Nephron progenitor cell (in vitro differentiated cells): ENCODE measurements at places on chromosomes 1 and 21.

GRCh38 chr1:221795380-221795779 lies 53.5 kb upstream of the DUSP10 start:
- no peak for DNase-seq

GRCh38 chr1:63824451-63824850 lies 50.6 kb downstream of the ROR1 start:
- DNase-seq = no peak

DNA sequence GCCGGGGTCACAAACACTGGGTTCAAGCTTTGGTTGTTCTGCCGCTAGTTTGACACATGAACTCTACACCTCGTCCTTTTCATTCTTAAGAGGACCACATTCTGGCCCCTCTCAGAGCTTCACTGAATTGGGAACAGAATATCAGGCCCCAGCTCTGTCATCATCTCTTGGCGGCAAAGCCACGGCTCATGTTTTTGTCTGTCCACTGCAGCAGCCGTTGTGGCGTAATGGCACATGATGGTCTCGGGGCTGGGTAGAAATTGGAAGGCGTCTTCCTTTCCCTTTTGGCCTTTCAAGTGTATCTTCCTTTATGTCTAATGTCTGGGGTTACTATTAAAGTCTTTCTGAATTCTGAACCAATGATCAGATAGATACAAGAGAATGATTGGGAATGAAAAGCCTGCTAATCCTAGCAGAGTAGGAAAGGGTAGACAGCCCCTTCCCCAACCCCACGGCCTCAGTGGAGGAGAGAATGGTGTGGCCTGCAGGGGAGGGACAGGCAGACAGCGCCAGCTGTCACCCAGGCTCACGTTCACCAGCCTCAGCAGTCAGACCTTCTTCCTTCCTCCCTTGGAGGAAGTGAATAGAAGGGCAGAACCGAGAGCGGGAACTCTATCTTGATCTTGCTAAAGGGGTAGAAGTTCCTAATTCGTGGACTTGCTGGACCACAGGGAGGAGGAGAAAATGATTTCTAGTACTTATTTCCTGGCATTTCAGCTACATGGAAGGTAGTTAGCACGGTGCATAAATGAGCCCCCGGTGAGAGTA lies 498.1 kb downstream of the KIF26B start:
- no peak for DNase-seq

- no peak for DNase-seq
Observed at GRCh38 chr21:26003404-26003803, 167.2 kb downstream of the APP start.

- DNase-seq = no peak
Observed at GRCh38 chr21:35932232-35932911, 128.0 kb downstream of the SETD4 start.

DNA sequence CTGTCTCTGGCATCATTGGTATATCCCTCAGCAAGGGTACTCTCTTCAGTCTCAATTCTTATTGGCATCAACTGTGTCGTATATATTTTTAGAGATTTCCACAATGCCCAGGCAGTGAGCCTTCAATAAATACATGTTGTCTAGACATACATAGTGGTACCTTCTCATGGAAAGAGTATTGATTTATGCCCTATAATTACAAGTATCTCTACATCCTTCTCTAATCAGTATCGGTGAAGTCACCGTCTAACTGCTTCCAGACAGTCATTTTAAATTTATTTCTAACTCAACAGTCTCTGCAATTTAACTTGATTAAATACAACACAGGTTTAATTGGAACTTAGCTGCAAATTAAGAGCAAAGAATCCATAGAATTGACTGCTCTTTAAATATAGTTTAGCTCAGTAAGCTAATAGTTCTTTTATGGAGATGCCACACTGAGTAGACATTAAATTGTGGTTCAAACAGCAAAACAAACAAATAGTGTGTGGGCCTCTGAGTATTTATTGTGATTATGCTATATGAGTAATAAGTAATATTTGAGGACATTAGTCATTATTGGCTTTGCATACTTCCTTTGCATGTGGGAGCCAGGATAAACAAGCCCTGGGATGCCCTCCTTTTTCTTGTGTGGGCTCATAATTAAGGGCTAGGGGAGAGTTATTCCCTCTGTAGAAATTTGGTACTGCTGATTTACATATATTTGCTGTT lies 126.9 kb upstream of the DUSP10 start:
- no peak for DNase-seq

DNA sequence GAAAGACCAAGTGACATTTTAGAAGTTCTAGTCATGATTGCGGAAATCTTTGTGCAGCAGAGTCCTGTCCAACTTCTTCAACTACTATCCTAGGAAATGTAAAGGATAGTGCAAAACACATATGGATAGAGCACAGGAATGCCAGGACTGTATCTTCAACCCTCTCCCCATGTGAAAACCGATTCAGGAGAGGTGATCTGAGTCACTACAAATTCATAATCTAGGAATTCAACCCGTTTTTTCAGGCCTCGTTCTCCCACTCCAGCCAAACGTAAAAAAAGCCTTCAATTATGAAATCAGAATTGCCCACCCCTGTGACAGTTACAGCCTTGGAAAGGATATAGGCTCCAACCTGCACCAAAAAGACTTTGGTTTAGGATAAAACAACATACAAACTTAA lies 52.9 kb upstream of the RGS1 start:
- no peak for DNase-seq

GRCh38 chr1:77126307-77126706 lies 92.9 kb downstream of the PIGK start:
- DNase-seq = peak; percentile 14

- no peak for DNase-seq
Observed at GRCh38 chr1:43853161-43853921, 80.3 kb upstream of the ARTN start.

GRCh38 chr1:42825036-42825851 lies 8.0 kb upstream of the SVBP start:
- DNase-seq = no peak

DNA sequence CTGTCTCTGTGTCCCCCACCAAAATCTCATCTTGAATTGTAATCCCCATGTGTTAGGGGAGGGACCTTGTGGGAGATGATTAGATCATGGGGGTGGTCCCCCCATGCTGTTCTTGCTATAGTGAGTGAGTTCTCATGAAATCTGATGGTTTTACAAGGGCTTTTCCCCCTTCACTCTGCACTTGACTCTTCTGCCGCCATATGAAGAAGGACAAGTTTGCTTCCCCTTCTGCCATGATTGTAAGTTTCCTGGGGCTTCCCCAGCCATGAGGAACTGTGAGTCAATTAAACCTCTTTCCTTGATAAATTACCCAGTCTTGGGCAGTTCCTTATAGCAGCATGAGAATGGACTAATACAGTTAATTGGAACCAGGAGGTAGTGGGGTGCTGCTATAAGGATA lies 137.1 kb upstream of the RAB4A start:
- no peak for DNase-seq

DNA sequence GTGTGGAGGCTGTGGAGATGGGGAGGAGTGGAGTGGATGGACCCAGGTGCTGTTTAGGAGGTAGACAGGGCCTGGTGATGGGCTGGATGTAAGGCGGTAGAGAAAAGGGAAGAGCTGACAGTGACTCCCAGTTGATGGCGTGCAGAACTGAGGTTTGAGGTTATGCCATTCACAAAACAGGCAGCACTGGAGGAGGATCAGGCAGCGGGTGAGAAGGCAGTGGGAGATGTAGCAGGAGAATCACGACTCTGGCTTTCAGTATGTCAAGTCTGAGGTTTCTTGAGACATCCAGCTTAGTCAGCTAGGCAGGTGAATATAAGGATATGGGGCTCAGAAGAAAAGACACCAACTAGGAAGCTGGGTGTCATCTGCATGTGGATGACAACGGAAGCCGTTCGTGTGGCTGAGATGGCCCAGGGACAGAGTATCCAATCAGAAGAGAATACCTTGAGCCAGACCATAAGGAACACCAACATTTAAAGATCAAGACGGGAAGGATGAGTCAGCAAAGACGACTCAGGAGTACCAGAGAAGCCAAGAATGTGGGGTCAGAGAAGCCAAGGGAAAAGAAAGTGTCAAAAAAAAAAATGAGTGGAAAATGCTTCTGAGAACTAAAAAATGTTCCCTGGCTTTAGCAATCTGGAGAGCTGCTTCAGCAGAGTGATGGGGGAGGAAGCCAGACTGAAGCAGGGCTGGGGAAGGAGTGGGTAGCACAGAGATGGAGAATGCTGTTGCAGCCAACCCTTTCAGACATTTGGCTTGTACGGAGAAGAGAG lies 15.2 kb downstream of the LRRN2 start:
- no peak for DNase-seq

- DNase-seq = no peak
Observed at GRCh38 chr1:226558036-226558650, 9.6 kb downstream of the STUM start.

DNA sequence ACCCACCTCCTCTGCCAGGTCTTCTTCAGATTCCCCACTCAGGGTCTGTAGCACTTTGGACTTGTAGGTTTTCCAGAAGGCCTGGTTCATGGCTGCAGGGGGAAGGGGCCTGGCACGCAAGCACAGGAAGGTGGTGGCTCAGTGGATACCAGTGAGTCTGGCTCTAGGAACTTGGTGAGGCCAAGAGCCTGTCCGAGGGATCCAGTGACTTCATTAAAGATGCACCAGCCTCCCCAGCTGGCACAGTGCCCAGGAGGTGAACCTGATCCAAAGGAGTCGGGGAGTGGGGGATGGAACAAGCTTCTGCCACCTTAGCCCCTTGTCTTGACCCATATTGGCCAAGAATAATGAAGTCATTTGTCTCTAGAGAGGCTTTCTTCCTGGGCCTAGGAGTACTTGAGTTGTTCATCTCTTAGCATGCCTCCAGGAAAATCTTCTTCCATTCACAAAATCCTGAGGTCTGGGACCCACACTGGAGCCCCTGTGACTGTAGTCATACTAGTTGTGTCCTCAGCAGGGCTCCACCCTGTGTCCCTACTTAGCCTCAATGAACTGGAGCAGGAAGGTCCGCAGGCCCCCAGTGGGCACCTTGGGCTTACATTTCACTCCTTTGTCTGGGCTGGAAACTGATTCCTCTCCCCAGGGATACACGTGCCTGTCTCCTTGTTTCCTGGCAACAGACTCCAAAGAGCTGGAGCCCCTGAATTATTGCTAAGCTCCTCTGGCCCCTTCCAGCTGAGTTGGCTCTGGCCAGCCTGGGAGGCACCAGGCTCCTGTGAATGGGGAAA lies at the start of gene C1orf232:
Gene C1orf232 (minus strand): TSS at position 554 of the 788 bp plus-strand sequence. CDS start 464 bp downstream, at position 90.
- DNase-seq = peak; percentile 66

DNA sequence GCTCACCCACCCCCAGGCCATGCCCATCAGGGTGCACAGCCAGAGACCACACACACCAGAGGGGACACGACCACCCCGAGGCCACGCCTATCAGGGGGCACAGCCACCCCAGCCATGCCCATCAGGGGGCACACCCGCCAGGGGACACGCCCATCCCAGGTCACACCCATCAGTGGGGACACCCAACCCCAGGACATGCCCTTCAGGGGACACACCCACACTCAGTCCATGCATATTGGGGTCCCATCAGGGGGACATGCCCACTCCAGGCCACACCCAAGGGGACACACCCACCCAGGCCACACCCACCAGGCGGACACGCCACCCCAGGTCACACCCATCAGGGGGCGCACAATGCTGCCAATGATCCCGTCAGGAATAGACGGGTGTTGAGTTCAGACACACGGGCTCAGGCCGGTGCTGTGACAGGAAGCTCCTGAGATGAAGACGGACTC lies 20.7 kb downstream of the MCM3AP start:
- DNase-seq = no peak

- DNase-seq = no peak
Observed at GRCh38 chr21:27017246-27017645, 50.4 kb upstream of the ADAMTS5 start.

GRCh38 chr1:232922485-232922884 lies 27.9 kb upstream of the NTPCR start:
- DNase-seq = no peak

DNA sequence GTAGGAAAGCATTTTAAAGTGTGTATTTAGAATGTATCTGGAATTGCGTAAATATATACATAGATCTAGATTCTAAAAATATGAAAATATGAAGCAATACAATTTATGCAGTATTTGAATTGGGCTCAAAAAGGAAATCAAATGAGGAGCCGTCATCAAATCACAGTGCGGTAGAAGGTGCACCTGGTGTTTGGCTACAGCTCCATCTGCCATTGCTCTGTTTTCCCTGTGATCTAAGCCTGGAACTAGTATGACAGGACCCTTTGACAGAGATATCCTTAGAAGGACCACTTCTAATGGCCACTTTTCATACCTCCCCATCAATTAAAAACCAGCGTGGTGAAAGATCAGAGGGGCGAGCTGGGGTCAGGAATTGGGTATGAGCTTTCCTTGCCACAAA lies 202.6 kb downstream of the NFIA start:
- DNase-seq = no peak

GRCh38 chr1:244341455-244342450 lies 110.0 kb downstream of the ADSS2 start:
- no peak for DNase-seq

DNA sequence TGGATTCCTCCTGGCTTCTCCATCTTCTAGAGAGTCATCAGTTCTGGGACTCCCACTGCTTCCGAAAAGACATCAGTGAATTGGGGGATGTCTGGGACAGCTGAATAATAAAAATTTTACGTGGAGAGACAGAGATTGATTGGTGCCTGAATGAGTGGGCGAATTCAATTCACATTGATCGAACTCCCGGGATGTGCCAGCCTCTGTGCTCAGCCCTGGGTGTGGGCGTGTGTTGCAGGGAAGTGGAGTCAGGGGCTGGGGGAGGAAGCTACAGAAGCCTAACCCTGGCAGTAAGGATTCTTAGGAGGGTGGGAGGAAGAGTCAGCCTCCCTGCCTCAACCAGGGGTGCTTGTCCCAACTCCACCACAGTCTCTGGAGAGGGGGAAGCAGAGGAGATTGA lies 18.0 kb upstream of the STUM start:
- no peak for DNase-seq

GRCh38 chr1:110364221-110364620 lies 25.0 kb downstream of the RBM15 start:
- no peak for DNase-seq

GRCh38 chr1:33133478-33134105 lies 48.3 kb downstream of the TRIM62 start:
- no peak for DNase-seq

DNA sequence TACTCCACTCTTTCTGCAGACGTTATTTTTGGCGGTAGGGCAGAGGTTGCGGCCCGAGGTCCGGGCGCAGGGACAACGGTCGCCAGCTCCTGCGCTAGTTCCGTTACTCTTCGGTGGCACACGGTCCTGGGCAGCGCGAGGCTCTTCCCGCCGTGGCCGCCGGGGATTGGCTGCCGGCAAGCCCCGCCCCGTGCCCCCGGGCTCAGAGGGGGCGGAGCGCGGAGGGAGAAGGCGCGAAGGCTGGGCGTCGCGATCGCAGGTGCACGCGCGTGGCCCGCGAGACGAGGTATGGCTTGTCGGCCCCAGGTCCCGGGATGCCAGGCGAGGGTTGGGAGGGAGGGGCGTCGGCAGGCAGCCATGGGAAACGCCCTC lies 518 bp upstream of the SHE start:
- DNase-seq = no peak

DNA sequence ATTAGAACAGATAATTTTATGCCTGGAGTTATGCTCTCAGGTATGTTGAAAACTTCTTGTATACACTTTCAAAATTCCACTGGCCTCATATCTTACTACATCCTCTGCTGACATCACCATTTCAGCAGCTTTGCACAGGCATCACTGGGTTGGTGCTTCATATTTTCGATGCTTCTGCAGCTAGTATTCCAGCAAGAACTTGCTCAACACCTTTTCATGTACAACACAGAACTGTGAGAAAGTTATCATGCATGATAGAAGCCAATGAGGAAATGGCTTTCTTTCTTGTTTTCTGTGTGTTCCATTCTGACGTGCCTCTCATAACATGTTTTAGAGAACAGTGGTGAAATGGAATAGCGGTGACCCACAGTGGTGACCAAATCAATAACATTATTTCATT lies 5.1 kb upstream of the GBP5 start:
- DNase-seq = no peak

- DNase-seq = no peak
Observed at GRCh38 chr1:241181471-241181870, 175.5 kb downstream of the RGS7 start.
